Naive thymus-derived CD4-positive, alpha-beta T cell (primary cell): ENCODE measurements at places on chromosomes 11 and 22. TPM values are rescaled to one million over a fixed set of nuclear protein-coding genes. Genes with fewer than 3 reads are reported as not detected.

The DCDC1 gene
- polyA plus RNA-seq: not detected

The BEST1 gene
- polyA plus RNA-seq: 1.4 TPM

The SEC14L3 gene
- not detected for polyA plus RNA-seq

- DNase-seq: no peak
These were observed 400.4 kb downstream of the NXPE2 start for GRCh38 chr11:115078461-115079438.

- no peak for DNase-seq
These were observed 133.5 kb downstream of the RBFOX2 start for GRCh38 chr22:35894937-35895708.

- no peak for DNase-seq
These were observed 60.2 kb downstream of the CDKN1C start for GRCh38 chr11:2825261-2825888.

DNA sequence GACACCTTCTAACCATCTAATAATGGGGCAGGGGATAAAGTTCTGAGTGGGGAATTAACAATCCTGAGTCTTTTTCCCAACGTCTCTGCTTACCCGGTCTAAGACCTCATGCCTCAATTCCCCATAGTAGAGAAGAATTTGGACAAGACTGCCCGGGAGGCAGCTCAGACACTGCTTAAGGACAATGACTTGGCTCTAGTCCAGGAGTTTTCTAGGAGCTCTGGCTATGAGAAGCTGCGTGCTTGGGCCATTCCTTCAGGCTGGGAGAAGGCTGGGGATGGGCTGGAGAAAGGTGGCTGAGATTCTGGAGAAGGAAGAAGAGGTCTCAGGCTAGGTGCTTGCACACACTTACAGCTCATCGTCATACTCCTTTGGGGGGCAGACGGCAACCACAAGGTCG is 19.8 kb upstream of the ABCC8 start:
- DNase-seq: no peak

DNA sequence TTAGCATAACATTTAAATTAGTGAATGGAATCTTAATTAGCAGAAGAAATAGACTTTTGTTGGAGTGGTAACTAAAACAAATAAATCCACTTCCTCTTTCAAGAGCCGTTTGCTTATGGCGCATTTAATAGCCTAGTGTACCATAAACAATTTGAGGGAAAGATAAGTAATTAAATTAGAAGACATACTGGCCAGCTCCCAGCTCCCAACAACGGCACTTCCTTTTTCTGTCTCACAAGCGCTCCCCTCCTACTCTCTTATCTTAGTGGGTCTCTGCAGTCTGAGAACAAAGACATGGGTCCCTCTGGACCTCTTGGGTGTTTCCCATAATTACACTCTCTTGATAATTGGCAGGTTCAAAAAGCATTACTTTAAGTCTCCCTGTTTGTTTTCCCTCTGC is 146.0 kb downstream of the OPCML start:
- no peak for DNase-seq
